Motor neuron (in vitro differentiated cells): ENCODE measurements at places on chromosomes 3 and 15. TPM values are rescaled to one million over a fixed set of nuclear protein-coding genes. Genes with fewer than 3 reads are reported as not detected.

The CFAP100 gene
- total RNA-seq = not detected in 2 replicates

The SYNPR gene
- 1.9 and 2.0 TPM in 2 replicates for total RNA-seq

The BCL2A1 gene
- not detected in 2 replicates for total RNA-seq

The CLRN1 gene
- total RNA-seq = not detected in 2 replicates

The IMPG2 gene
- 2.0 and 2.9 TPM in 2 replicates for total RNA-seq

The TGM4 gene
- 0.37 and 0.52 TPM in 2 replicates for total RNA-seq

The TTLL13 gene
- 0.43 and 0.58 TPM in 2 replicates for total RNA-seq

The KBTBD13 gene
- 0.23 and 0.28 TPM in 2 replicates for total RNA-seq

The KIF7 gene
- 13.4 and 14.7 TPM in 2 replicates for total RNA-seq

The SLC22A13 gene
- 0.27 and 0.67 TPM in 2 replicates for total RNA-seq

The GATA2 gene
- 1.0 and 1.3 TPM in 2 replicates for total RNA-seq
